Activated CD4-positive, alpha-beta memory T cell treated with anti-CD3 and anti-CD28 coated beads for 36 hours (primary cell): ENCODE measurements at places on chromosomes 13 and 19.
A peak's percentile ranks its signal among the peaks of the same experiment; 100 is the strongest.

GRCh38 chr13:60134376-60134775 lies 29.4 kb downstream of the DIAPH3 start:
- peak; percentile 17 for DNase-seq

DNA sequence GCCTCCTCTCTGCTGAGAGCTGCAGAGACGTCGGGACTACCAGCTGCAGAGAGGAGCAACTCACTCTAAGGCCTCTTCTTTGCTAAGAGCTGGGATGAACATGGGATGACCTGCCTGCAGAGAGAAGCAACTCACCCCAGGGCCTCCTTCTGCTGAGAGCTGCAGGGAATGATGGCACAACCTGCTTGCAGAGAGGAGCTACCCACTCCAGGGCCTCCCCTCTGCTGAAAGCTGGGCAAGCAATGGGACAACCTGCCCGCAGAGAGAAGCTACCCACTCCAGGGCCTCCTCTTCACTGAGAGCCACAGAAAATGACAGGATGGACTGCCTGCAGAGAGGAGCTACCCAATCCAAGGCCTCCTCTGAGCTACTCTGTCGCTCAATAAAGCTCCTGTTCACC lies 6.9 kb upstream of the MLLT1 start:
- no peak for DNase-seq

DNA sequence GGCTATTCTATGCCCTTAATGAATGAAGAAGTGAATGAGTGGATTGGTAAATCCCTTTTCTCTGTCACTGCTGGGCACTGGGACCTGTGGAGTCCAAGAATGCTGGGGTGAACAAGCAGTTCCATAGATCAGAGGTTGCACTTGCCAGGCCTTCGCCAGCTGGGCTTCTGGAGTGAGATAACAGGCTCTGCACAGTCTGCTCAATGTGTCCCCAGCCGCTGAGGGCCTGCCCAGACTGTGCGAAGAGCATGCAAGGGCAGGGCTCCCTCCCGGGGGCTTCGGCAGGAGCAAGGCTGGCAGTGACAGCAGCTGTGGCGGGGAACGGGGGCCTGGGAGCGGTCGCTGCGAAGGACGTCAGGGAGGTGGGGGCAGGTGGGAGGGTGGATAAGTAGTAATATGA lies 51.3 kb downstream of the ZNF536 start:
- no peak for DNase-seq

DNA sequence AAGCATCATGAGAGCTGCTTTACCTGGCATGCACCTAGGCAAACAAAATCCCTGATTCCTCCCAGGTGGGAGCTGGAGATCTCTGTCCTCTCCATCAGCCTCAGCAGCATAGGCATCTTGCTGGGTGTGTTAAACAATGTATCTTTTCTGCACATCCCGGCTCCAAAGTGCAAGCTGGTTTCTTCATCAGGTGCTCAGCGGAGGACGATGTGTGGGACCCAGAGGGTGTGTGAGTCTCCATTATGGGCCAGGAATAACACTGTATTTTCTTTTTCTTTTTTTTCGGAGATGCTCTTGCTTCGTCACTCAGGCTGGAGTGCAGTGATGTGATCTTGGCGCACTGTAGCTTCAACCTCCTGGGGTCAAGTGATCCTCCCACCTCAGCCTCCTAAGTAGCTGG lies 9.9 kb downstream of the CNFN start:
- DNase-seq = no peak

- no peak for DNase-seq
Observed at GRCh38 chr19:34888091-34888490, 38.6 kb upstream of the ZNF30 start.

- no peak for DNase-seq
Observed at GRCh38 chr19:41626278-41626677, 596 bp downstream of the CEACAM4 start.

GRCh38 chr19:37217480-37217774 lies 587 bp upstream of the ZNF383 start:
- DNase-seq = no peak

DNA sequence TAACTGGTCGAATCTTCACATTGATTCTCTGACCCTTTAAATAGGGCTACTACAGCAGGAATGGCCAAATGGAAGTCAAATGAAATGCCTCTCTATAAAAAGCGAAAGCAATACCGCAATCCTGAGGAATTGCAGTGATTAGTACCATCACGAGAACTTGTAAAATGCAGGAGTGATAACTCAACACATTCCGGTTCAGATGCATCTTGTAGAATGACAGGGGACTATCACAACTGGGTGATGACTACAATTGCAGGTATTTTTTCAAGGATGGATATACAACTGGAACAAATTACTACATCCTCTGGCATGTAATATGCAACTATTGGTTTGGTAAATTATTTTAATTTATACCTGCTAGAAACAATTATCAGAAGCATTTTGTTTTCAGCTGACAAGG lies 140.4 kb downstream of the PCDH20 start:
- no peak for DNase-seq

- DNase-seq = no peak
Observed at GRCh38 chr19:19407633-19407930, 2.1 kb downstream of the GATAD2A start.

DNA sequence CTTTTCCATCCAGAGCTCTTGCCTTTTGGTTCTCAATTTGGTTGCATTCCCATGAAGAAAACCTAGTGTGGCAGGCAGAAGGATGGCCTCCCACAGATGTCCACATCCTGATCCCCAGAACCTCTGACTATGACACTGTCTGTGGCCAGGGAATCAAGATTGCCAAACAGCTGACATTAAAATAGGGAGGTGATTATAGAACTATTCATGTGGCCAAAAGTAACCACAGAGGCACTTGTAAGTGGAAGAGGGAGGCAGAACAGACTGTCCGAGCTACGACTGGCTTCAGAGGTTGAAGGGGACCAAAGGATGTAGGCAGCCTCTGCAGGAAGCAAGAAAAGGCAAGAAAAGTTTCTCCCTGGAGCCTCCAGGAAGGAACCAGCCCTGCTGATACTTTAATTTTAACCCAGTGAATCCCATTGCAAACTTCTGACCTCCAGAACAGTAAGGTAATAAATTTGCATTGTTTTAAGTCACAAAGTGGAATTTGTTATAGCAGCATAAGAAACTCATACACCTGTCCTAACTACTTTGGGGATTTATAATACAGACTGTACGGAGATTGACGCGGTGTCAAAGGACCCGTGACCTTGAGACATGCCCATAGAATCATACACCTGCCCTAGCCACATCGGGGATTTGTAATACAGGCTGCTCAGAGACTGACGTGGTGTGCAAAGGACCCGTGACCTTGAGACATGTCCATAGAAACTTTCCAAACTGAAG lies 106.5 kb downstream of the ATP11A start:
- no peak for DNase-seq

DNA sequence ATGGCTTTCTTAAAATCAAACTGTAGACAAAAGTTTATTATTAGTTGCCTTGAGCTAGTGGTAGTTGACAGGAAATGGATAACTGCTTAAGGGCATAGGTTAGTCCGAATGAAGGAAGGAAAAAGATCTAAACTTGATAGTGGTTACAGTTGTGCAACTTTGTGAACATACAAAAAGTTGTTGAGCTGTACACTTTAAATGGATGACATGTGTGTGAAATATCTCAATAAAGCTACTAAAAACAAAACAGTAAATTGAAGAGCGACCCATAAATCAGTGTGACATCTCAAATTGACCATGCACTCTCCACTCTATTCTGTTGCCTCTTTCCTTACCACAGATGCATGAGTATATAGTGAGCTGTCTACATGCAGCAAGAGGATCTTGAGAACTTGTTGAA lies 1757.8 kb downstream of the PCDH9 start:
- no peak for DNase-seq

- no peak for DNase-seq
Observed at GRCh38 chr13:103431856-103432255, 365.6 kb upstream of the SLC10A2 start.

DNA sequence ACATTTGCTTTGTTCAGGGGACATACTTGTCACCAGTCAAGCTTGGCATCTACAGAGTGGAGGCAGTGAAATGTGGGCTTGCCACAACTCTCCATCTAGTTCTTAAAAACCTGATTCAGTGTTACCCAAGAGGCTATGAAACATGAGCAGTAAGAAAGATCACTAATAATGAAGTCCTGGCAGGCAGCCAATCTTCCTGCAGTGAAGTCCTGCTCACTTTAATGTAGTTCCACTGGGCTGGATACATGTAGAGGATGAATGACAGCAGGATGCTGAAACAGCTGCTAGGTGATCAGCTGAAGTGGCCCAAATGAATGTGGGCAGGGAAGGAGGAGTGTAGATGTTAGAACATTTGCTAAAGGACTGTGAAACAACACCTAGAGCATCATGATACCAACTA lies 1213.1 kb downstream of the OLFM4 start:
- DNase-seq = no peak

DNA sequence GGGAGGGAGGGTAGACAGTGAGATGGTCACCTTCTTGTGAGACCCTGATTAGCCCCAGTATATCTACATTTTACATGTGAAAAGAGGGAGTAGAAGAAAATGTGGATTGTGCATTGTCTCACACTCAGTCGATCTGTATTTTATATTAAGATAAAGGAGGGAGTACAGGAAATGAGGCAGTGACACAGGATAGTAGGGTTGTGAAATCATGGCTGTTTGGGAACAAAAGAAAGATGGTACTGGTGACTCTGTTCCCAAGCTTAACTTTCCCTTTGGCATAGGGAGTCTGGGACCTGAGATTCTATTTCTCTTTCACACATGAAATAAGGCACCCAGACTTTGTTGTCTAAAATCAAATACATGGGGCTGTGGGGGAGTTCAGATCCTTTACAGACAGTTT lies 194.7 kb downstream of the ABCC4 start:
- DNase-seq = no peak

DNA sequence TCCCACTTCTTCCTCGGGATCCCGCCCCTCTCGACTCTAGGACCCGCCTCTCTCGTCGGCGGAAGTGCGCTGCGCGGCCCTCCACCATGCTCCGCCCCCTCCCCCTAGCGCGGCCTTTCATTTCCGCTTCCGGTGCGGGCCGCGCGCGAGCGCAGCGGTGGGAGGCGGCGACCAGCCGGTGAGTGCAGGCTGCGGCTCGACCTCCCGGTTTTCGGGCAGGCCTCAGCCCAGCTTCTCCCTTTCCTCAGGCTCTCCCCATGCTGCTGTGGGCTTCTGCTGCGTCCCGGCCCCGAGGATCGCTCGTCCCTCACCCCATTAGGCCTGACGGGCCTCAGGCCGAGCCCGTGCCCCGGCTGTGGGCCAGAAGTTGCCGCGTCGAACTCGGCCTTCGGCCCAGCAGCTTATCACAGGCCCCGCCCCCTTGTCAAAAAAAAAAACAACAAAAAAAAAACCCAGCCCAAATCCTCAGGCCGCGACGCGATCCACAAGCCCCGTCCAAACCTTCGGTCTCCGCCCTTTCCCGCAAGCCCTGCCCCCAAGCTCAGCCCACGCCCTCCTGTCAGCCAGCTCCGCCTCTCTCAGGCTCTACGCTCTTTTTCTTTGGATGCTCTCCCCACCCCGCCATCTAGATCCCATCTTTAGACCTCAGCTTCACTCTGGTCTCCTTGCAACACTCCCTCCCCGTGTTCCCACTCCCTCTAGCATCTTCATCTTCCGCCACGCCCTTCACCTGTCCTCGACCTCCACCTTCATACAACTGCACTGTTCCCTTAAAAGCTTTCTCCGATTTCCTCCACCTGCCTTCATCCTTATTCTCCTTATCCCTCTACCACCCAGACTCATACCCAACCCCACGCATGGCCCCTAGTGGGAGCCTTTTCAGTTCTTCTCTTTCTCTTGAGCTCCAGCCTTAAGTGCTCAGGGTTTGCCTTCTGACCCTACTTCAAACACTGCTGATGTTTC lies at the start of gene CLASRP:
CLASRP (plus strand) TSS at position 115 of the 963 bp plus-strand sequence. CDS start 1,168 bp downstream, outside the sequence.
- peak; percentile 92 for DNase-seq

DNA sequence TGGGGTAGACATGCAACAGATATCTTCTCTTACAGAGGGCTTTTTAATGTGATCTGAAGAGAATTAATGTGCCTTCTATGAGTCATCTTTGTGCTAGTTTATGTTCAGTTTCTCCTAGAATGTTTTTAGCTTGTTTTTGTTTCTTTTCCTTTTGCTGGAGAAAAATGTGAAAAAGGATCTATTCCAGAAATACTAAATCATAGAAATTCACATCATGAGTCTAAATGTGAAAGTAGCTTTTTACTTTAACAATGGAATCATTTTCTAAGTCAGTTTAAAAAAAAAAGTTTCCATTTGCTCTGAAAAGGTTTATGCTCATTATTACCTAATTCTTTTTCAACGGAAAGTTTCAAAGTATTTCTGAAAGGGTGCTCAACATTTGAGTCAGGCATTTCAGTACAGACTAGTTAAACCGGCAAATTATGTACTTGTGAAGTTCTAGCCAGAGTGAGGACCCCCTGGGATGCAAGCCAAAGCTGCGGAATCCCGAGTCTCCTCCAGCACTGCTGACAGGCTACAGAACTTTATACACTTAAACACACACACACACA lies 72.9 kb downstream of the SPATA13 start:
- no peak for DNase-seq

GRCh38 chr19:10083911-10084310 lies 2.2 kb upstream of the SHFL start:
- no peak for DNase-seq

DNA sequence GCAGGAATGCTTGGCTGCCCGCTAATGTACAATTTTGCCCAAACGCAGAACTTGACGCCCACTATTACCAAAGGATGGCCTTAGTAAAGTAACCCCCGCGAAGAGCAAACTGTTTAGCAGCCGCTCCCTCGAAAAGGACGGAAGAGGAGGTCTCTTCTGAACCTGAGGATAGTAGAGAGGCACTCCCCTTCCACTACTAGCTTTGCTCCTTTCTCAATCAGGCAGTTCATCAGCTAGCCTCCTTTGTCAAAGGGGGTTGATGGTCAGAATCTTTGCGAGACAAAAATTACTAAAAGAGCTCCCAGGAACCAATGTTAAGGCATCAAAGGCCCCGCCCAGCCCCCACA lies 534 bp downstream of the CAB39L start:
- DNase-seq = no peak

DNA sequence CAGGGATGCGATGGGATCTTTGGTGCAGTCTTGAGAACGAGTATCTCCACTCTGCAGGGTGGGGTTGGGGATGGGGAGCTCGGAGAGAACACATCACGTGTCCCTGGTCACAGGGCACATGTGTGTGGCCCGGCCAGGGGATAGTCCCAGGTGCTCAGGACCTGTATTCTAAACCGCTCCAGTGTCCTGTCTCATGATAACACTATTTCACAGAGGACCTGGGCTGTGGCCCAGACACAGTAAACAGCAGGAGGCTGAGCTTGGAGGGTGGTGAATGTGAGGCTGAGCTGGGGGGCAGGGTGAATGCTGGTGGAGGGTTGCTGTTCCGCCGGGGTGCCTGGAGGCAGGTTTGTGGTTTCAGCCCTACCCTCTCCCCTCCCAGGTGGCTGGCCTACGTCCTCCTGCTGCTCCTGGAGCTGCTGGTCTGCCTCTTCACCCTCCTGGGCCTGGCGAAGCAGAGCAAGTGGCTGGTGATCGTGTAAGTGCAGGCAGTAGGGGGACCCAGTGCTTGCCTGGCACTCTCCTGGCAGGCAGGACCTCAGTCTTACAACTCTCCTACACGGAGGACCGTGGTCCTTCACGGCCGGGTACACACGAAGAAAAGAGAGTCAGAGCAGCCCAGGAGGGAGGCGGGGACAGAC lies 11.1 kb downstream of the TTYH1 start:
- no peak for DNase-seq
